ENCODE measurements at places on chromosomes 11 and 22.

GRCh38 chr11:117072517-117073461 is 25.4 kb downstream of the SIK3 start:
- no peak for DNase-seq

DNA sequence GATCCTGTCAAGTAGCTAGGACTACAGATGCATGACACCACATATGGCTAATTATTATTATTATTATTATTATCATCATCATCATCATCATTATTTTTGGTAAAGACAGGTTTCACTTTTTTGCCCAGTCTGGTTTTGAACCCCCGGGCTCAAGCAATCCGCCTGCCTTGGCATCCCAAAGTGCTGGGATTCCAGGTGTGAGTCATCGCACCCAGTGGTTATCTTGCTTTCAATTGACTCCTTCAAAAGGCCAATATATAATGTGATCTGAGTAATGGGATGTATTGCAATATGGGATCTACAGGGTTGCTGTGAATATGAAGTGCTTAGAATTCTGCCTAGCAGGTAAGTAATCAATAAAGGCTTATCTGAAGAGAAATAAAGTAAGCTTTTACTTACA is 221.2 kb downstream of the SBF2 start:
- no peak for DNase-seq

GRCh38 chr11:130785380-130786116 is 130.7 kb downstream of the SNX19 start:
- DNase-seq: no peak

GRCh38 chr22:49553076-49553475 is 274.6 kb downstream of the BRD1 start:
- no peak for DNase-seq

DNA sequence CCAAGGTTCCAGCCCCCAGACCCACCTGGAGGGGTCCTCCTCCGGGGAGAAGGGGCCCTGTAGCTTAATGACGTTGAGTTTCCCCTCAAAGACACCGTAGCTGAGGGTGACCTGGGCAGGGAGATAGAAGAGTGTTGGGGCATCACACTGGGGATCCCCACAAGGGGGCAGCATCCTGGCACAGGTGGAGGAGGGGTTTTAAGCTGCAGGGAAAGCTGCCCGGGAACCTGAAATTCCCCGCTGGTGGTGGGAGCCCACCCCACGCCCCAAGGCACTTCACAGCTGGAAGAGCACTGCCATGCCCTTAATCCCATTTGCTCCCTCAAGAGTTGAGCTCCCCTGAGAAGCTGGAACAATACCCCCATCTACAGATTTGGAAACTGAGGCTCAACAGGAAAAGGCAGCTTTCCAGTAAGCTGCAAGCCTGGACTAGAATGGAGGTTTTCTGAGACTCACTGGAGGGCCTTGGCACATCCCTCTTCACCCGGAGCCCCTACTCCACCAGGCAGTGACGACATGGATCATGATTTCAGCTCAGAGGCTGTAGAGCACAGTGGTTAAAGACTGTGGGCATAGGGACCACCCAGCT is 13.7 kb downstream of the MFNG start:
- peak; percentile 43 for DNase-seq

DNA sequence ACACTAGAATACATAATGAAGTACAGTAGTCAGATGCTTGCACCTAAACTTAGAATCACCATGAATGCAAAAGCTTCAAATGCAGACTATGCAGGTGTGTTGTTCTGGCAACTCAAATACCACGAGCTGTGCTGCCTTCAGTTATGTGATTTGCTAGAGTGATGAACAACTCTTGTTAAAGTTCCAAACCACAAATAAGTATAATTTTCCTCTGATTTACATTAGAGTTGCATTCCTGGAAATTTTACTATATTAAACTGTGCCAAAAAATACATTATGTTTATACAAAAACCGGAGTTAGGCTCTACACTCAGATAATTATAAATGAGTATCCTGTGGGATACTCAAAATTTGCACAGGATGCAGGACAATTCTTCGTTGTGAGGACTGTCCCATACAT is 3.0 kb downstream of the TMEM218 start:
- DNase-seq: no peak

- no peak for DNase-seq
These were observed 102.9 kb upstream of the GAL start for GRCh38 chr11:68581439-68581838.

DNA sequence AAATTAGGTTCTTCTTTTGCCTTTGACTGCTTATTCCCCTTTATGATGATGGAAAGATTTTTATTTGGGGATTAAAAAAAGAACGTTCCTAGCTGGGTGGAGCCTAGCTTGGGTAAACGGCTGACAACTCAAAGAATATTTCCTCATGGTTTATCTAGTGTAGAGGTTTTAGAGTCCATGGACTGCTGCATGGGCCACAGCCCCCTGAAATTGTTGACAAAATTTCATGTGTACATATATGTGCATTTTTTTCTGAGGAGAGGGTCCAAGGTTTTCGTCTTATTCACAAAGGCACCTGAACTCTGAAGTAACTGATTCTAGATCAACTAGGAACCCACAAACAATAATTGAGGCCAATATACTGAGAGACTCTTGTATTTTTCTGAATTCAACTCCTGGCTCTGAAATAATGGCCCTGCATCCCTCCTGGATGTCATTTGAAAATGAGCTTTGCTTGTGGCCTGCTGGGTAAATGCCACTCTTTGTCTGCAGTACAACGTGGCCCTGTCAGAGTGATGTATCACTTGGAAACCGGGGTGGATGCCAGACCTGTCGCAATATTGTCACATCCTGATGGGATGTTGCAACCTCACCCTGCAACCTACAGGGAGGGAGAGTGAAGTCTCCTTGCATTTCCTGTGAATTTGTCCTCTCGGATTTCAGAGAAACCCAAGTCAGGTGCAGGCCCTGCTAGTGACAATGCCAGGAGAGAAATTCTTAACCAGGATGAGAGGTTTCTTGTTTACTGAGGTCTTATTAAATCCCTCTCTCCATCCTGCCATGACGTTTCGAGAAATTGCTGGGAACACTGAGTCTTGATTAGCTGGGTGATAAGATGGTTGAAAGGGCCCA is 33.8 kb downstream of the EHF start:
- no peak for DNase-seq

GRCh38 chr22:30806391-30806861 is 111.8 kb downstream of the OSBP2 start:
- DNase-seq: no peak

- DNase-seq: no peak
These were observed 76.8 kb upstream of the VPREB1 start for GRCh38 chr22:22167791-22168189.

GRCh38 chr11:123373754-123374621 is 56.1 kb upstream of the GRAMD1B start:
- DNase-seq: no peak

DNA sequence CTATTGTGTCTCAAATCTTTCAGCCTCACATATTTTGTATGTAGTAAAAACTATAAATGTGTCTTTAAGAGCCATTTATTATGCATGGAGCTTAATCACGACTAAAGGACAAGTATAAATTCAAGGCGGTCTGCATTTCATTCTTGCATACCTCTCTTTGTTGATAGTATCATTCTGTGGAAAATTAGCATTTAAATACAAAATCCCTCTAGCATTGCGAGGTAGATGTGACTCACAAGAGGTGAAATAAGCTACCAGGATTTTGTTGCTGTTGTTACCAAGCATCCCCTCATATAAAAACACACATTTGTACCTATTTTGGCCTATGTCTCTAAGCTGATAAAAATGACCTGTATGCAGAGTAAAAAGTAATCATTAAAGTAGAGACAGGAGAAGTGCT is 537.4 kb upstream of the LUZP2 start:
- no peak for DNase-seq

GRCh38 chr11:119421941-119422808 is 797 bp downstream of the THY1 start:
- DNase-seq: peak; percentile 3

GRCh38 chr11:64694821-64695365 is 28.1 kb downstream of the NRXN2 start:
- no peak for DNase-seq

DNA sequence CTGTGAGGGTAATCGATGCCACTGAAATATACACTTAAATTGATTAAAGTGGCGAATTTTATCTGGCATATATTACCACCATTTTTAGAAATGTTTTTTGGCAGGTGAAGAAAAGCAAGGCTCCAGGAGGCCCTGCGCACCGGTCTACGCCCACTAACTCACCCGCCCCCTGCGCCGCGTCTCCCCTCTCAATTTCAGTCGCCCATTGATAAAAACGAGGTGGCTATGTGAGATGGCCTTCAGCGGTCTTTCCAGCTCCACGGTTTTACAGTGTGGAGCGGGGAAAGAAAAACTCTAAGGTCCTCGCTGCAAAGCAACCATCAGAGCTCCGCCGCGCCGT is 602 bp upstream of the AQP11 start:
- no peak for DNase-seq

DNA sequence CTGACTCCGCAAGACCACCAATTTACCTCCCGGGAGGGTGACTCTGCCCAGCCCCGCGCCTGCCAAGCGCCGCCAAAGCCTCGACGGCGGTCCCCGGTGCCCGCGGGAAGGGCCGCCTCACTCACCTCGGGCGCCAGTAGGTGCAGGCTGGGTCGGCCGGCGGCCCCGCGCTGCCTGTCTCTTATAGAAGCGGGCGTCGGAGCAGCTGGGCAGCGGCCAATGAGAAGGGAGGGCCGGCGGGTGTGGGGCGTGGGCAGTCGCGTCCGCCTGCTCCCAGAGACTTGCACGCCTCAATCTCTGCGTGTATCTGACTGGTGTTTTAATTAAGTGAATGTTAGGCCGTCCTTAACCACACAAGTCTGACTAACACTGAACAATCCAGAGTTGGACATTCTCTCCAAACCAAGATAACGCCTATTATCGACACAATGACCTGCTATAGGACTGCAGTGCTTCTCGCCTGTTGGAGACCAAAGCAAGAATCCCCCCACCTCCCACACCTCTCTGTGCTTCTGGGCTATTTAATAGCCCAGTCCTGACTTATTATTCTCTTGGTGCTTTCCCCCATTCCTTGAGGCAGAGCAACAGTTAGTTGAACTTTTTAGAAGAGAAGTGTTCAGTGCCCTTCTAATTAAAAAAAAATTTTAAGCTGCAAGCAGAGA is at the start of gene TPH1:
TPH1 (minus strand) TSS at position 154 of the 662 bp plus-strand sequence. CDS start 5,507 bp downstream, outside the sequence.
- no peak for DNase-seq

GRCh38 chr22:37485395-37486223 is 575 bp downstream of the MFNG start:
- DNase-seq: peak; percentile 35

GRCh38 chr11:67996622-67997474 is 7.0 kb downstream of the UNC93B1 start:
- peak; percentile 37 for DNase-seq

GRCh38 chr22:25514436-25515180 is 49.9 kb upstream of the GRK3 start:
- DNase-seq: no peak

DNA sequence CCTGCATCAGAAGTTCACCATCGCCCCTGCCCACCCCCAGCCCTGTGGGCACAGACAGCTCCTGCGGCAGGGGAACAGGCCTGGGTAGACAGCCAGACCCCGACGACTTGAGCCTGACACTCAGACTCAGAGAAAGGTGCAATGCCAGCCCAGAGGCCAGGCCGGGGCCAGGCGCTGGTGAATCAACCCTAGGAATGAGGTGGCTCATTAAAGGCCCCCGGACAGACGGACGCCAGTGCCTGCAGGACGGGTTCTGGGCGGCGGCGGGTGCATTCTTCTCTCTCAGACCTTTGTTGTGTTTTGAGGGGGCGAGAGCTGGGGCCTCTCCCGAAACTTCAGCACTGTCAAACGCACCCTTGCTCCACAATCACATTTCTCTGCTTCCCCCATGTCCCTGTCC is 5.6 kb downstream of the OVOL1 start:
- no peak for DNase-seq

GRCh38 chr11:70365544-70365927 is 32.8 kb upstream of the CTTN start:
- DNase-seq: no peak

GRCh38 chr11:77063861-77064260 is 2.9 kb upstream of the CAPN5 start:
- DNase-seq: no peak

DNA sequence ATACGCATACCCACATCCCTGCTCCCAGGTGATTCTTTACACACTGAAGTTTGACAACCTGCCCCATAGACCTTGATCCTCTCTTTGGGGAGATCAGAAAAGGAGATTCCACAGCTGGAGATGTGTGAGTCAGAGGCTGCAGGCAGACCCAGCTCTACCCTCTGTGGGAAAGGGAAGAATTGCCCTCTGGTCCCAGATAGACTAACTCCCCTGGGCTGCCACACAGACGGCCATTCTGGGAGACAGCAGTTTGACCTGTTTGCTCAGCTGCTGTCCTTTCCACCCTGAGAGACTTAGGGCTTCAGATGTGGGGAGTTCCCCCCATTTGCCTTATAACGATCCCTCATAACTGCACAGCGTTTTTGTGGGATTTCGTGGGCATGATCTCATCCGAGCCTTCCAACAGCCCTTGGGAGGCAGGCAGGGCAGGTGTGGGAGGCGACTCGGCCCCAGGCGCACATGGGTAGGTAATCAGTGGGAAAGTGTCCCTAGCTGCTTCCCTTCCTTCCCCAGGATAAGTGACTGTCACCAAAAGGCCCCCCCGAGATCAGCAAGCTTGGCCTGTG is 14.1 kb downstream of the FAM83F start:
- DNase-seq: no peak

- no peak for DNase-seq
These were observed 54.8 kb upstream of the PITPNB start for GRCh38 chr22:27973846-27974245.

GRCh38 chr22:26055693-26056092 is 113.6 kb upstream of the SEZ6L start:
- DNase-seq: no peak

DNA sequence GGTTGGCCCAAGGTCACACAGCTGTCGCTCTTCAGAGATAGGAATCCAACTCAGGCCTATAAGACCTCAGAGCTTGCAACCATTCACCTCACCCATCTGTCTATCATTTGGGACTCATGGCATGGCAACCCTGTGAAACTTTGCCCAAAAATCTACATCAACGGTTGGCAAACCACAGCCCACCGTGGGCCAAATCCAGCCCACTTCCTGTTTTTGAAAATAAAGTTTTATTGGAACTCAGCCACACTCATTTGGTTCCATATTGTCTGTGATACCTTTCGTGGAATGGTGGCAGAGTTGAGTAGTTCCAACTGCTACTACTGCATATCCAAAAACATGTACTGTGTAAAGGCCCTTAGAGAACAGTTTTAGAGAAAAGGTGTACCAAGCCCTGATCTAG is 307.8 kb downstream of the MN1 start:
- no peak for DNase-seq

GRCh38 chr22:44155115-44155514 is 25.6 kb upstream of the PARVG start:
- DNase-seq: no peak
